CD8-positive, alpha-beta memory T cell (primary cell): ENCODE measurements at places on chromosomes 4 and X. TPM values are rescaled to one million over a fixed set of nuclear protein-coding genes. Genes with fewer than 3 reads are reported as not detected.

GRCh38 chr4:3802571-3803474, 36.6 kb downstream of the ADRA2C start:
- DNase-seq: no peak

DNA sequence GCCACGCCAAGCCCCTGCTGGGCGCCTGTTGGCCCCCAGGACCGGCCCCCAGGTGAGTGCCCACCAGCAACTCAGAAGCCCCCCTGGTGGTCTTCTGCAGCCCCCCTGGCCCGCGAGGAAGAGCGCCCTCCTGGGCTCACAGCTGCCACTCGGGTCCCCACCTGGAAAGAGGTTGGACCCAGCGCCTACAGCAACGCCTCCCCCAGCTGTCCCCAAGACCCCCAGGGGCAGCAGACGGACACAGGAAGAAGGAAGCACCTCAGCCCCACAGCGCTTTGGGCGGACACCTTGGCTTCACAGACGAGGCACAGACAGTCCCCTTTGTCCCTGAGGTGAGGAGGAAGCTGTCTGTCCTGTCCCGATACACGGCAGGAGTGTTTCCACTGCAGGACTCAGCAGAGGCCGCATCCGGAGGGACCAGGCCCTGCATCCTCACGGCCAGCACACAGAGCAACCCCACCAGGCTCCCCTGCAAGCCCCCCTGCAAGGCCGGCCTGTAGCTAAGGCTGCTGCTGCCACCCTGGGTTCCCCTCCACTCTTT, 115.6 kb upstream of the NKX1-1 start:
- DNase-seq: no peak

DNA sequence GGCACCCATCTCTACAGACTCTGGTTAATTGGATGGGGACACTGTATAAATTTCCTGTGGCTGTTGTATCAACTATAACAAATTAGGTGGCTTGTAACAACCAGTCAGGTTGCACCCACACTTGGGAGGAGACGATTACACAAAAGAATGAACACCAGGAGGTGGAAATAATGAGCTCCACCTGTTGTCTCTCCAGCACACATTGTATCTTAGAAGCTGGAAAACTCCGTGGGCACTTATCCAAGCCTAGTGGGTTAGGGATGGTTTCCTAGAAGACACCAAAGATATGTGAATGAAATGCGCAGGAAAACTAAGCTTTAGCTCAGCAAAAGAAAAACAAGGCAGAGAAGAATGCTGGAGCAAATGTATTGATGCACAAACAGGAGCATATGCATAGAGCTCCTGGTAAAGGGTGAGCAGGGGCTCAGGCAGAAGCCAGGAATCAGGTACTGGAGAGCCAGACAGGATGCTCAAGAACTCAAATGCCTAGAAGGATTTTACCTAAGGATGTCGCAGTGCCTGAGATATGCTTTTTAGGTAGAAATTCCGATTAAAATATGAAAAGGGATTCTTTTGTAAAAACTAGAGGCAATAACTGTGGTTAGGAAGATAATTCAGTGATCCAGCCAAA, 111.7 kb downstream of the GALNTL6 start:
- no peak for DNase-seq

GRCh38 chr4:81505004-81505598, 33.4 kb upstream of the RASGEF1B start:
- peak; percentile 60 for DNase-seq

- no peak for DNase-seq
Observed at GRCh38 chr4:60019180-60019579, 1180.9 kb upstream of the ADGRL3 start.

GRCh38 chrX:131779306-131779705, 235.4 kb downstream of the OR13H1 start:
- DNase-seq: no peak

- DNase-seq: peak; percentile 14
Observed at GRCh38 chr4:76504613-76505465, 69.8 kb downstream of the SHROOM3 start.

- DNase-seq: no peak
Observed at GRCh38 chr4:140653718-140654494, 85.1 kb upstream of the UCP1 start.

DNA sequence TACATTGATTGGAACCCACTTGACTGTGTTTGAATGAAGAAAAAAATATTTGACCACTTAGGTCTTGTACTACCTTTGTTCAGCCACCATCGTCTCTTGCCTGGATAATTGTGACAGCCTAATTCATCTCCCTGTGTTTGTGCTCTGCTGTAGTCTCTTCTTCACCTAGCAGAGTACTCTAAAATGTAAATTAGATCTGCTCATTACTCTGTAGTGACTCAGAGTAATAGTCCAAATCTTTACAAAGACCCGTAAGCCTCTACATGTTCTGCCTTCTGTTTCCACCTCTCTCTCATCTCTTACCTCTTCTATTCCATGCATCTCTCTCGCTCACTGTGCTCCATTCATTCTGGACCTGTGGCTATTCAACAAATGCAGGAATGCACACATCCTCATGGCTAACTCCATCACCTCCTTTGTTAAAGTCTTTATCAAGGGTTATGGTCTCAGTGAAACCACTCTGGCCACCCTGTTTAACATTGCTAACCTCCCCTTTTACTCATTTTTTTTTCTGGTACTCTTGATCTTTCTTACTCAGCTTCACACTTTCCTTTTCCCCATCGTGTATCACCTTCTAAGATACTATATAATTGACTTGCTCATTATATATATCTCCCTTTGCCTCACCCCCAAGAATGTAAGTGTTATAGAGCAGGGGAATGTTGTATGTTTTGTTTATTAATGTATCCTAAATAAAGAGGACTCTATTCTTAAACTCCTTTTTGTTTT, 98.4 kb downstream of the STIM2 start:
- no peak for DNase-seq

DNA sequence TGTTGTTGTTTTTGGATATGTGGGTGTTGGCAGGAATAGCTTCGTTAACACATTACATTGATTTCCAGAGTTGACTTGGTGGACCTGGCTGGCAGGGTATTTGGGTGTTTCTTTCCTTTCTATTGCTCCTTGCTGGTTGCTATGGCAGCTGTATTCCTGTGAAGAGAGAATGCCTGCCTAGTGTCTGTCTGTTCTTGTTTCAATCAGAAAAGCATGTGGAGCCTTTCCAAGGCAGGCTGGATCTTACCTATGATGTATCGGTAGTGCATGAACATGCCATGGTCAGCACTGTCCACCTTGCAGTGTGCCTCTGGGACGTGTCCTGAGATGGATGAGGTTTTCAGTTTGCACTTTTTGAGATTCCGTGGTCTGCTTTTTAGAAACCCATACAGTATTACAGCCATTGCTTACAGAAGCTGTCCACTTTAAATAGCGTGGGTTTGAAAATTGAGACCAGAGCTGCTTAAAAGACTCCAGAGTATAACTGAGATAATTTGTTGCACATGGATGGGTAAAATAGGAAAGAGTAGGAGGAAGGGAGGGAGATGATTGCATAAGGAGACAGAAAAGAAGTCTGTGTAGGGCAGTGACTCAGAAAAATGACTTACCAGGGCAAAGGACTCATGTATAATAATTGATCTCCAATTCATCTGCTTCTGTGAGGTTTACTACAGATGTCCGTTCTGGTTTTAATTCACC, 20.0 kb upstream of the AADAT start:
- no peak for DNase-seq

DNA sequence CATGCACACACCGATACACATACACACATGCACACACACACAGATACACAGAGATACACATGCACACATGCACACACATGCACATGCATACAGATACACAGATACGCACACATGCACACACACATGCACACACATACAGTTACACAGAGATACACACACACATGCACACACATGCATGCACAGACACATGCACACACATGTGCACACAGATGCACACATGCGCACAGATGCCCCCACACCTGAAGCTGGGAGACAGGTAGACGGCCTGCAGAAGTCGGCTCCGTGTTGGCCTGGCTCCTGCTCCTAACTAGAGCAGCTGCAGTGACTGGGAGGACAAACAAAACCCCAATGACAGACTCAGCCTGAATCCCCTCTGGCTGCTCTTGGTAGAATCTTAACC, 46.8 kb downstream of the PSAPL1 start:
- no peak for DNase-seq

GRCh38 chr4:166386491-166387360, 513.7 kb downstream of the TLL1 start:
- no peak for DNase-seq

DNA sequence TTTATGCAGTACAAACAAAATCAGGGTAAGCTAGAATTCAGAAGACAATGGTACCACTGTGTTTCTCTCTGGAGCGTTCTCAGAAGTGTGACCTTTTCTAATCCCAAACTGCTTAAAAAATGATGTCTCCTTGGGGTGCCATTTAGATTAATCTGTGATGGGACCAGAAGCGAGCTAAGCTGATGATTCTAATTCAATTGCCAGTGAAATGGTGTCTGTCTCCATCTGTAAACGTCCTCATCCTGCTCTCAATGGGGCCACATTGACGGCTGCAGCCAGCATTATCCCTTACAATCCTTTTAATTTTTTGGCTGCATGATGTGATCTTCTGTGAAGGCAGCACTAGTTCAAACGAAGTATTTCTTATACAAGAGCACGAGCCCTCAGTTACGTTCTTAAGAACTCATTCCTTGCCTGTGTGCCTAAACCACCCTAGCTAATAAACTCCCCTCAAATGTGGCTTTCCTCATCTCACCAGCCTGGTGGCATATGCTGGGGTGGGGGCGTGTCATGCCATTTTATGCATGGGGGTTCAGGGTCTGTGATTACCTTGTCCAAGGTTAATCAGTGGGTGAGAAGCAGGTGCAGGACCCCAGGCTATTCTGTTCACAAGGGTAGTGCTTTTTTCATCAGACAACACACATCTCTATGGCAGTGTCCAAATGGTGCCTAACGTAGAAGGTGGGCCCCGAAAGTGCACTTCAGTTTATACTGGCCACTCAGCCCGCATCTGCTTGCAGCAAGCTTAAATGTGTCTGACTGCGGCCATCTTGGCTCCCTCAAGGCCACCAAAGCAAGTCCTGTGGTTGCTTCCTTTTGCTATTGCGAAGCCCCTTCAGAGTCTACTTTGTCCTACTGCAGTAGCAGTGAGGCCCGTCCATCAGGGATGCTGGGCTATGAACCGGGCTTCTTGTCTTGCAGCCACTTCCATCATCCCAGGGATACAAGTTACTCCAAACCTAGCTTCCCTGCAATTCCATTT, 45.7 kb upstream of the SLC2A9 start:
- DNase-seq: no peak

- no peak for DNase-seq
Observed at GRCh38 chr4:89906777-89907521, 12.3 kb downstream of the MMRN1 start.

DNA sequence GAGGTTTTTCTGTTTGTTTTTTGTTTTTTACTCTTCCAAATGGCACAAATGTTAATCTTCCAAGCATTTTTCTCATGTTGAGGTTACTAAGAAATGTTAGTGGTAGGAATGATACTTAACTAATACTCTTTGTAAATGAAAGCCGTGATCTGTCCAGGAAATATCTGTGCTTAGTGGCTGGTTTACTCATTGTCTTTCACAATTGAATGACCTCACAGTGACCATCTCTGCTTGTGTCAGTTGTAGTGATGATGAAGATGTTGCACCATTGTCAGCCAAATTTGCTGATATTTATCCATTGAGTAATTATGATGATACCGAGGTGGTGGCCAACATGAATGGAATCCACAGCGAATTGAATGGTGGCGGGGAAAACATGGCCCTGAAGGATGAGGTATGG, 93.5 kb downstream of the TNIP2 start:
- DNase-seq: no peak

DNA sequence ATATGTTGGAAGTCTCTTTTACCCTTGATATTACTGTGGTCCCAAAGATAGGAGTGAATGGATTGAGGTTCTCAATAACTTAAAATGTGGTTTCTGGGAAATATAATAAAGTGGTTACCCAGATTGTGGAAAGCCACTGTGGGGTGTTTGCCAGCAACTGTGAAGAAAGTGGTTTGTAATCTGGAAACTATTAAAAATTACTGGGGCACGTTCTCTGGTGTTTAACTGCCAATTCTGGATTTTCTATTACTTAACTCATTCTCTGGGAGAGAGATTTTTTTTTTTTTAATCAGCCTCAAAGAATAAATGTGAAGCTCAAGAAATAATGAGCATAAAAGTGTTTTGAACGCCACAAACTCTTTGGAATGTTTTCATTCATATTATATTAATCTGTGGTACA, 4.9 kb upstream of the CXCL6 start:
- DNase-seq: no peak

DNA sequence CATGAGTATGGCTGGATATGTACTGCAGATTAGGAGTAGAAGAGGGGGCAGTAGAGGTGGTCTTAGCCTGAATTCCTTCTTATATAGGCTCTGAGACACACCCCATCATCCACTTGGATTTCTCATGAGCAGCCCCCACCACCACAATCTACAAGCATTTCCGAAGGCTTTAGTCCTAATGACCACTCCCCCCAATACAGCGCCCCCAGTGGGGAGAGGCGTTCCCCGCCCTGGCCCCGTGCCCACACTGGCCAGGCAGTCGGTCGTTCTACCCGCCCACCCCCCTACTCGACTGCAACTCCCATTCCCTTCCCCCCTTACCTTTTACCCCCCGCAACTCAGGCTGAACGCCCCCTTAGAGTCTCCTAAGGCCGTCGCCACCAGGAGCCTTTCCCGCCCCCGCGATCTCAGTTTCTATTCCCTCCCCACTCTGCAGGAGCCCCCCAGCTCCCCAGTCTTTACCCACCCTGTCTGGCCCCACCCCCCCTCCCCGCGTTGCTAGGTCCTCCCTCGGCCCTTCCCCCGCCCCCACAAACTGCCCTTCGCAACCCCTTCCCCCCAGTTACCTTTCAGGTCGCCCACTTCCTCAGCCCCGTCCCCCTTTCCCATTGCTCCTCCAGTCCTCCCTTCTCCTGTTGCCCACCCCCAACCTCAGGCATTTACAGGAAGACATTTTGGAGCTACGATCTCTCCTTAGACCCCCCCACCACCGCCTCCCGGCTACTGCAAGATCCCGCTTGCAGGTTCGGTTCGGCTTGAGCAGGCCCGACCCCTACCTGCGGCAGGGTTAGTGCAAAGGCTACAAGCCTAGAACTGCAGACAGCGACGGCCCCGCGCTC, 468 bp downstream of the ZMYM3 start:
- peak; percentile 16 for DNase-seq

- no peak for DNase-seq
Observed at GRCh38 chr4:92733231-92733630, 429.5 kb downstream of the GRID2 start.

- no peak for DNase-seq
Observed at GRCh38 chrX:73447311-73447794, 500 bp downstream of the CDX4 start.

- no peak for DNase-seq
Observed at GRCh38 chrX:130165181-130165702, 399 bp downstream of the AIFM1 start.

GRCh38 chr4:188316391-188316790, 177.2 kb downstream of the TRIML1 start:
- no peak for DNase-seq

- DNase-seq: no peak
Observed at GRCh38 chr4:16116493-16116990, 32.7 kb upstream of the PROM1 start.

The CXCL13 gene
- total RNA-seq: 3.1 TPM

The SHROOM4 gene
- not detected for total RNA-seq

The FGF13 gene
- not detected for total RNA-seq

The ZNF711 gene
- total RNA-seq: 0.11 TPM

The GABRE gene
- not detected for total RNA-seq

The TRPC3 gene
- 0.35 TPM for total RNA-seq

The TLR1 gene
- 1.3 TPM for total RNA-seq
